ENCODE measurements at places on chromosomes 12 and 14. TPM values are rescaled to one million over a fixed set of nuclear protein-coding genes. Genes with fewer than 3 reads are reported as not detected.

KERA gene
- total RNA-seq, result not detected

CPNE6 gene
- total RNA-seq, result not detected

MFAP5 gene
- total RNA-seq, result 56.0 TPM

RASAL1 gene
- total RNA-seq, result not detected

CIROP gene
- not detected for total RNA-seq

DAO gene
- not detected for total RNA-seq

RPGRIP1 gene
- 0.60 TPM for total RNA-seq

MYH6 gene
- total RNA-seq, result 3,910 TPM

MSRB3 gene
- total RNA-seq, result 148 TPM

TAS2R14 gene
- total RNA-seq, result 0.38 TPM

PAX9 gene
- total RNA-seq, result not detected

PUS1 gene
- 9.4 TPM for total RNA-seq

ANGEL1 gene
- total RNA-seq, result 10.5 TPM

FAM181A gene
- not detected for total RNA-seq

DBX2 gene
- 0.24 TPM for total RNA-seq

CNTN1 gene
- 0.73 TPM for total RNA-seq

PTCSC3 gene
- not detected for total RNA-seq

C12orf75 gene
- 1.2 TPM for total RNA-seq

ZNF705A gene
- total RNA-seq, result not detected

ZFHX2 gene
- 0.60 TPM for total RNA-seq

NOVA1 gene
- total RNA-seq, result 3.8 TPM

LHX5 gene
- total RNA-seq, result not detected

TMPRSS12 gene
- not detected for total RNA-seq

SMOC1 gene
- total RNA-seq, result 1.2 TPM

GMPR2 gene
- 29.1 TPM for total RNA-seq

CLEC4D gene
- 0.11 TPM for total RNA-seq

C1QL4 gene
- not detected for total RNA-seq

CLEC4C gene
- not detected for total RNA-seq

HSPA2 gene
- total RNA-seq, result 15.2 TPM

ABCB9 gene
- 4.4 TPM for total RNA-seq

Data from Right ventricle myocardium inferior (tissue), 1 donor.